ENCODE measurements at places on chromosomes 12 and 14.

GRCh38 chr12:89750389-89751351 is 42.0 kb upstream of the ATP2B1 start:
- no peak for DNase-seq

GRCh38 chr12:8629486-8630033 is 16.9 kb upstream of the AICDA start:
- no peak for DNase-seq

DNA sequence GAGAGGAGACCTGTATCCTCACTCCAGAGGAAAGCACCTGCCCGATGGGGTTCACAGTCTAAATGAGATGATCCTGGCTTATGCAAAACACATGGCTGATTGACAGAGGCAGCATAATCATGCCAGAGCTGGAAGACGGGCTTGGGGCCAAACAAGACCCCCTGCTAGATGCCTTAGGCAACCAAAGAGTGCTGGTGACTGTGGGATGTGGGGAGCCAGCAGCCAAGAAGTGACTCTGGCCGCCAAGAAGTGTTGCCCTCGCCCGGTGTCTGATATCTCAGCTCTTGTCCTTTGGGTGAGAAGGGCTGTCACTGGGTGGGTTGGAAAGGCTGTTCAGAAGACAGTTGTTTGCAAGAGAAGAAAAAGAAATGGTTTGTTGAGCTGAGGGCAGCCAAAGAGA is 56.7 kb downstream of the PLEKHG3 start:
- no peak for DNase-seq

- no peak for DNase-seq
These were observed 399 bp downstream of the NCAPD2 start for GRCh38 chr12:6494258-6494743.

GRCh38 chr14:76546426-76547221 is 170.7 kb downstream of the ESRRB start:
- no peak for DNase-seq

- no peak for DNase-seq
These were observed 72.5 kb downstream of the LGMN start for GRCh38 chr14:92675976-92676375.

DNA sequence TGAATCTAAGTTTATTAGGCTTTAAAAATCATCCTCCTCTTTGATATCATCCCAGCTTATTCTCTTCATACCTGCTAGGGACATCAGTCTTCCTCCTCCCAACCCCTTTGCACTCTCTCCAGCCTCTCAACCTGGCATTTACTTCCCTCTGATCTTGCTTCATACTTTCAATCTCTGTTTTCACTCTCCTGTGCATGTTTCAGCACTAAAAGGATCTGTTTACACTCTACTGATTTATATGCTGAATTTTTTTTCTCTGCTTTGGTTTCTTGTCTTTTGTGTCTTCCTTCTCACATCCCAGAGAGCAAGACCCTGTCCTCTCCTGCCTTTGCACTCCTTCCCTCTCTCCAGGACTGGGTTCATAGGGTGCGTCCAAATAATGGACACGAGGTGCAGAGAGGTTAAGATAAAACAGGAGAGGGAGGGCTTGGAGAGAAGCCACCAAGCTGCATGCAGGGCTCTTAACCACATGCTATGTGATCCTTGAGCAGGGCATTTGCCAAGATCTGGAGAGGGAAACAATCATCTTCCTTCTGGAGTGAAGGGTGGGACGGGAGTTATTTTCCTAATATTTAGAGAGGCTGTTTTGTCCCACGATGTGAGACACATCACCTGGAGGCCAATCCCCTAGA is 3.0 kb upstream of the CISTR start:
- DNase-seq = no peak

GRCh38 chr12:64099397-64099796 is 122.7 kb downstream of the KICS2 start:
- no peak for DNase-seq

- DNase-seq = no peak
These were observed 32.4 kb downstream of the LTBP2 start for GRCh38 chr14:74579447-74580274.

DNA sequence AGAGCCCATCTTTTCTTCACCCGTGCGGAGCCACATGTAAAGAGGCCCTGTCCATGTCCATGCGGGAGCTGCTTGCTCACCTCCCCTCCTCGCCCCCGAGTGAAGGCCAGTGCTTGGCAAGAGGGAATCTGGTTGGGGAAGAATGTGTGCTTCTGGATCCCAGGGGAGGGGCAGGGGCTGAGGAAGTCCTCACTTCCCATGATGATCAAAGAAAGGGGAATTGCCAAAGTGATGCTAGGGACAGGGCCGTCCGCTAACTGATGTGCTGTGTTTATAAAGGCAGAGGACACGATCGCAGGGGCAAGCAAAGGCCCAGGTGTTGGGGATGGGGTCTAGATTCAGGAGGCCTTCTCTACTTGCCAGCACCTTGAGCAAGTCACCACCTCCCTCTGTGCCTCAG is 137.4 kb upstream of the PRMT8 start:
- DNase-seq = no peak

DNA sequence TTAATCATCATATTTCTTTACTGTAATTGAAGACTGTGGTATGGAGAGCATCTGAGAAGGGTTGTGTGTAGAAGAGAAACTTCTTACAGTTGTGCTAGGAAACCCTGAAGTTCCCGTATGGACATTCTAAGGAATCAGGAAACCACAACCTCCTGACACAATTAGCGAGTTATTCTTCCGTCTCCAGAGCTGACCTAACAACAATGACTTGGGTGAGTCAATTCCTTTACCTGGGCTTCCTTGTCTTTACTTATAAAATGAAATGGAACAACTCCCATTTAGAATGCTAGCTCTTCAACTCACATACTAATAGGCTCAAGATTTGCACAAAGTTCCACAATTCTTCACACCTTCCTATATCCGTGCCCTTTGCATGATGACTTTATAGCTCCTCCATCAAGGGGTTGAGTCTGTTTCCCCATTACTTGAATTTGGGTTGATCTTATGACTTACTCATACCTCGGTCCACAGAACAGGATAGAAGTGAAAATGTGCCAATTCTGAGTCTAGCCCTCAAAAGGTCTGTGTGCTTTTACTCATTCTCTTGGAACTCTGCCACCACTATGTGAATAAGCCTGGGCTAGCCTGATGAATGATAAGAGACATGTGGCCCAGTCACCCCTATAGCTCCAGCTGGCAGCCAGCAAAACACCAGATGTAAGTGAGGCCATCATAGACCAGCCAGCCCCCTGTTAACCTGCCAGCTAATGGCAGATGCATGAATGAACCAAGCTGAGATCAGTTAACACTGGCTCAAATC is 459.4 kb downstream of the ETNK1 start:
- no peak for DNase-seq

- DNase-seq = no peak
These were observed 35.5 kb upstream of the ATF1 start for GRCh38 chr12:50728417-50728816.

DNA sequence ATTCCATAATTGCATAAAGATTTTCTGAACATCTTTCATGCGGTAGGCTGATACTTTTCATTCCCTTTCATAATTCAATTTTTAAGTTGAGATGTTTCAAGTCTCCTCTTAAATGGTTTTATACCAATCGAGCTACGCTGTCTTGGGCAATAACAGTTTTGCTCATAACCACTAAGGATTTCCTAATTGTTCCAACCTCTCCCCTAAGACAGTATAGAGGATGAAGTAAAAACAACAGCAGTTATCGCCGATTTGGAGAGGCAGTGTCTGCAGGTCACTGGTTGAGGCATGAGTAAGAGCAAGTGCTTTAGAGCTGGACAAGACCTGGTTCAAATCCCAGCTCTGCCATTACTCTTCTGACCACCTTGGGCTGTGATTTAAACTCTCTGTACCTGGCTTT is 6.9 kb upstream of the MED13L start:
- DNase-seq = no peak

- no peak for DNase-seq
These were observed 129.8 kb downstream of the ACSS3 start for GRCh38 chr12:81207664-81208063.

DNA sequence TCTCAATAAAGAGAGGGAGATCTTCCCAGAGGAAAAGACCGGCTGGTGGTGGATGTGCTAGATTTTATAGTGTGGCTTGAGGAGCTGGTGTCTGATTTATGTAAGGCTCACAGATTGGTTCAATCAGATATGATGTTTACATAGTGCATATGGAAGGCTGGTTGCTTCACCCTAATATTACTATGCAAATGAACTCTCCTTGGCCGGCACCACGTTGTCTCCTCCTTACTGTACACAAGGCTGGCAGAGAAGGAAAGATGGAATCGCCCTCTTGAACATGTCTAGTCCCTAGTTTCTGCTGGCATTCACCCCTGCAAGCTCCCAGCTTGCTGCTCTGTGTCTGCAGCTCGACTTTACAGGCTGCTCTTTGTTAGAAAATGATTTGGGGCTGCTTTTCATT is 8.9 kb downstream of the FAM186A start:
- no peak for DNase-seq

DNA sequence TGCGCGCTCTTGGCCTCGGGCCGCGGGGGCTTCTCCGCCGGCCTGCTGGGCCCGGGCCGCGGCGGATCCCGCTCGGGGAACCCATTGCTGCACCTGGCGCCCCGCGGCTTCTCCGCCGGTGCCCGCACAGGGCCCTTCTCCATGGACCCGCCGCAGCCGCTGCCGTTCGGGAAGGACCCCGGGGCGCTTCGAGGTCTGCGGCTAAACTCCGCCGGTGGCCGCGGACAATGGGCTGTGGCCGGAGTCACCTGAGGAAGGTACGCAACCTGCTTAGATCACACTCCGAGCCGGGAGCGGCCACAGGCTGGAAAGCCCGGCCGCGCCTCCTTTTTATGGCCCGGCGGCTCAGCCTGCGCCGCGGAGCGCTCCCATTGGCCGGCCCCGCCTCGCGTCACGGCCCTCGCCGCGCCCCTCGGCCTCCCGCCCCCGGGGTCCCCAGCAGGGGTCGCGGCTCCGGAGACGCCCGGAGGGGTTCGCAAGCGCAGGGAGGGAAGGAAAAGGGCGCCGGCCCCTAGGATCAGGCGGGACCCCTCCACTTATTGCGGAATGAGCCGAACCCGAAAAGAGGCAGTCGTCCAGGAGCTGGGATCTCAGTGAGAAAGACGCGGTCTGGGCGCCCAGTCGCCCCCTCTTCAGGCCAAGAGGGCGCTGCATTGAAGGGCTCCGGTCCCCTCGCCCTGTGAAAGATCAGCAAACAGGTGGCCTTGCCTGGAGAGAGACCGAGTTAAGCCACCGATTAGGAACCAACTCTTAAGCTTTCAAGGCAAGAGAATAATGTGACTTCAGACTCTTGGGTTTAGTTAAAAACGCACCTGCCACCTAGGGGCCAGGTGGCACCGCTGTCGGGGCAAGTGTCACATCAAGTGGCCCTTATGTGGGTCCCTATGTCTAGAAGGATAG is at the start of gene GCH1:
Gene GCH1 (minus strand): TSS at position 306 of the 900 bp plus-strand sequence. CDS start 163 bp downstream, at position 143.
- peak; percentile 72 for DNase-seq

DNA sequence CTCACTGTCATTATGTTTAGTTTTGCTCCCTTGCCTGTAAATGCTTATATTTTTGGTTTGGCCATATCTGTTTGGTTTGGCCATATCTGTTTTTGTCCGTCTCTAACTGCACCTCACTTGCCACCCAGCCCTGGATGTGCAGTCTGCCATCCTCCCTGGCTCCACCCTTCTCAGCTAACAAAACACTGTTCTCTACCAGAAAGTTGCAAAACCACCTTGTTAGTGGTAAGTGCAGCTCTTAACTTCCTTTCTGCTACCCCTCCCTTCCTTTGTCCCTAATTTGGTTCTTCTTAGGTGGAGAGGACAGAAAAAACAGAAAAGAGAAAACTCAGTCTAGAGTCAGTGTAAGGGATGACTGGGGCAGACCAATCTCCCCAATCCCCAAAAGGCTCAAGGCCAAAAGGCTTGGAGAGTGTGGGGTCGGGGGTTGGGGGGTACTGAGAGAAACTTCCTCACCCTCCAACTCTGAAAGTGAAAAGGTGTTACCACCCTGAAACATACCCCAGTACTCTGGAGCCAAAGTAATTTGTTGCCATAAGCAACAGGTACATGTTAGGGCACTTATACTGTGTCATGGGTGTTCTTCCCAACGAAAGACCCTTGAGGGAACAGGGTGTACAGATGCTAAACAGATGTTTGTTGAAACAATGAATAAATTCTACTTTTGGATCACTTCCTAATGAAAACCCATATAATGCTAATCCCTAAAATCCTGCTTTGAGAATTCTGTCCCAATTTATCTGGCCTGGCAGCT is 5.0 kb downstream of the BIN2 start:
- no peak for DNase-seq

DNA sequence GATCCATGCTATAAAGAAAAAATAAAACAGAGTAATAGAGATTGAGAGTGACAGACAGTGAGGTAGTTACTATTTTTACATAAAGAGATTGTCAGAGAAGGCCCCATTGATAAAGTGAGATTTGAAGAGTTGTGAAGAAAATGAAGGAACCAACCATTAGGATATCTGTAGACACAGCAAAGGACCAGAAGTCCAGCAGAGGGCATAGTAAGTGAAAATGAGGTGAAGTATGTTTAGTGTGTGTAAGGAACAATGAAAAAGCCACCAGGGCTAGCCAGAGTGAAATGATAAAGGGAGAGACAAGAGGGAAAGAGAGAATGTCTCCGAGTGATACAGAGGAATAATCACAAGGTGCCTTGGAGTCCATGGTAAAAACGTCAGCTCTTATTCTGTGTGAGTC is 411.0 kb downstream of the NELL2 start:
- no peak for DNase-seq

DNA sequence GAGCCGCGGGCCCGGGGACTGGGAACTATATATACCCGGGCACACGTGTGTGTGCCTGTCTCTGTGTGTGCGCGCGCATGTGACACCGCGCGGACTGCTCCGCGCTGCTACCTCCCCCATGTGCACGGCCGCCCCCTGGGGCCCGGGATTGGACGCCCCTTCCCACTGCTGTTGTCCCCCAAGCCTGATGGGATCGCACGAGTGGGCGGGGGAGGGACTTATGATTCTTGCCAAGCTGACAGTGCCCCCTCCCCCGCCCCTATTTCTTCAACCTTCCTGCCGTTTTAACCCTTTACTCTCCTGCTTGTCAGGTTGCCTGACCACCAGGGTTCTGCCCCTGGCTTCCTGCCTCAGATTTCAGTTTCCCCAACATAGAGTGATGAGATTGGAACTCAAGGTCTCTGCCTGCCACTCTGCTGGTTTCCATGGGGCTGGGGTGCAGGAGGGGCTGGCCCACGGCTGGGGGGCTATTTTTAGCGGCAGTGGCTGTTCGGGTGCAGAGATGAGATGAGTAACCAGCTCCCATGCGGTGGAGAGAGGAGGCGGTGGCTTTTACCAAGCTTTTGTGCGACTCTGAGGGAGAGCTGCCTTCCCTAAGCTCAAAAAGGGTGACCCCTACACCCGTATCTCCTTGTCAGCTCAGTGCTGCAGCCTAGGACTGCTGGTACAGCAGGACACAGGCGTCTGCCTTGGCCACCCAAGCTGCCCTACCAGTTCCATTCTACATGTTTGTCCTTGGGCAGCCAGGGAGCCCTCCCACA is at the start of gene DDN:
Gene DDN (minus strand): TSS at position 5 of the 761 bp plus-strand sequence. CDS start 88 bp downstream, outside the sequence.
- DNase-seq = no peak

- DNase-seq = peak; percentile 24
These were observed 42.5 kb downstream of the MARK3 start for GRCh38 chr14:103427485-103428443.

- no peak for DNase-seq
These were observed 7.8 kb upstream of the EGLN3 start for GRCh38 chr14:33958605-33959226.

Measured in stimulated activated CD4-positive, alpha-beta T cell treated with anti-CD3 and anti-CD28 coated beads, Interleukin-1b, Interleukin-23, amount 100 ng/mL, for 4 hours (primary cell).